Liver (tissue), 10 donors: ENCODE measurements at places on chromosomes 7 and 10. TPM values are rescaled to one million over a fixed set of nuclear protein-coding genes. Genes with fewer than 3 reads are reported as not detected.
A peak's percentile ranks its signal among the peaks of the same experiment; 100 is the strongest.

GRCh38 chr10:112261281-112261822 is 21.8 kb upstream of the TECTB start:
- DNase-seq, result no peak

DNA sequence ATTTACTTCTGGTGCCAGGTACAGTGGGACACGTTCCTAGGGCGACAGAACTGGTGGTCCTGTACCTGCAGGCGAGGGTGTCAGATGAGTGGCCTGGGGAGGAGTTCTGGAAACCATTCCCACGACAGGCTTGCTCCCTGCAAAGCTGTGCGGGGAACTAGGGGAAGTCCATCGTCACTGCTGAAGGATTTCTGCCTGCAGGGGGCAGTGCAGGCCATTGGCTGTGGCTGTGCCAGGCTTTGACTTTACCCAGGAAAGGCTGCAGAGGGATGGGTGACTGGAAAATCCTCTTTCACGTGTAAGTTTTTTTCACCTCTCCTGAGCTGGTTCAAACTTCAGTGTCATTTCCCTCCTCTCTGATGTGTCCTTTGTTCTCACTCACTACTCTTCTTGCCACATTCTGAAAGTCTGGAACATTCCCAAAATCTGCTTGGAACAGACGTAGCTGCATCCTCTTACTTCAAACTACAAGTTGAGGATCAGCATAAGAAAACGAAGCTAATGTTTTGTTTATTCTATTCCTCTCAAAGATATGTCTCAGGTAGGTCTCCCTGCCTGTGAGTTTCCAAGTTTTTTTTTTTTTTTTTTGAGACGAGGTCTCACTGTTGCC is 126.5 kb downstream of the SH2D4B start:
- peak; percentile 79 for DNase-seq

LBX1 gene
- total RNA-seq, result not detected

DNA sequence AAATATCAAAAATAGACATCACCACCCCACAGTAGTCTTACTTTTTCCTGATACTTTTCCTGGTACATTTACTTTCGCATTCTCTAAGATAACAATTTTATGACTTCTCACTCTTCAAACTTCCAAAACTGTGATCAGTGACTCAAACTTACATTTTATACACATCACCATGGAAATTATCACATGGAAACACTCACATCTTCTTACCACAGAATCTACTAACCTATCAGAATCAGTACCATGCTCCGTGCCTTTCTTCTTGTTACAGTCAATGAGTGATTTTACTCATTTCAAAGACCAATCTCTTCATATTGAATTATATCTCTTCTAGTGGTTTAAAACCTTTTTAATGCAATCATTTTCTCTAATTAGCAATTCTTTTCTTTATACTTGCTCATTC is 120.3 kb downstream of the PTEN start:
- DNase-seq, result no peak

GRCh38 chr10:75547391-75548298 is 116.2 kb downstream of the LRMDA start:
- DNase-seq, result no peak

- DNase-seq, result no peak
These were observed 486.3 kb upstream of the PCDH15 start for GRCh38 chr10:55287346-55287745.

DNA sequence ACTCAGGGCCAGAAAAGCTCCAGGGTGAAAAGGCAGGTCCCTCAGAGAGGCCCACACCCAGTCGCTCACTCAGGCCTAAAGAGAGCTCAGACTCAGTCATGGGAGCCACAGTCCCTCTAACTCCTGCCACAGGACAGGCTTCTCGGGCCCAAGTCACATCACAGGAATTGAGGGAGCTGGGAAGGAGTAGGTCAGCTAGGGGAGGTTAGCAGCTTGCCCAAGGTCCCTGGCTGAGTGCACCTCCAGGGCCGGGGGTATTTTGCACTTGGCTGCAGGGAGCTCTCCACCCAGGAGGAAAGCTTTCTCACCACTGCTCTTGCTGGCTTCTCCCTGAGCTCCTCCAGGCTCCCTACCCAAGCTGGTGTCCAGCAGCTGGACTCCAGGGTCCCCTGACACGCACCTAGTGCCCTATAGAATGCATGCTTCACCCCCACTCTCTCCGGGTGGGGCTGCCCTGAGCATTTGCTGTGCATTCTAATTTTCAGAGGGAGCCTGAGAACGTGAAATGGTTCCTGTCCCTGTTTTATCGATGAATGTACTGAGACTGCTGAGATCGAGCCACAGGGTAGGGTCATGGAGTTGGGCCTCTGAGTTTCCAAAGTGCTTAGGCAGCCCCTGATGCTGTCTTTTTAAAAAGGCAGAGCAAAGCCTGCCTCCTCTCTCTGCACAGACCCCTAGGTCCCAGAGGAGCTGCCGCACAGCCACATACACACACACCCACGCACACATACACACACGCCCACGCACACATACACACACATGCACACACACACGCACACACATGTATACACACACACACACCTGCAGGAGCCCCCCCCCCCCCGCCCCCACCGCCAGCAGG is 37.9 kb upstream of the RET start:
- DNase-seq, result peak; percentile 21

- no peak for DNase-seq
These were observed 74.0 kb downstream of the INHBA start for GRCh38 chr7:41628901-41629300.

DNA sequence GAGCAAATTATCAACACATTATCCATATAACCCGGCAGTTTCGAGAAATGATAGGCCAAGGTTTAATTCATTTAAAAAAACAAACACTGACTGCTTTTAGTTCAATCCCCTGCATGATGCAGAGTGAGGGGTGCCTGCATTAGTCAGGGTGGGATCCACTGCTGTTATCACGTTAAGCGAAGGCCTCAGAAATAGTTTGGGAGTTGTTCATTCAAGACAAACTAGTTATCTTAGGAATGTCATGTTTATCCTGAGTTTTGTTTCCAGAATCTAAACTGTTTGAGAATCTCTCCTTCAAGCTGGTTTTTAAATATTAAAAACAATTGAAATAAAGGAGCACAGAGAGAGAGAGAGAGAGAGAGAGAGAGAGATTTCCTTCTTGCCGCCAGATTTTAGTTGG is 36.6 kb upstream of the PFKP start:
- DNase-seq, result no peak

DNA sequence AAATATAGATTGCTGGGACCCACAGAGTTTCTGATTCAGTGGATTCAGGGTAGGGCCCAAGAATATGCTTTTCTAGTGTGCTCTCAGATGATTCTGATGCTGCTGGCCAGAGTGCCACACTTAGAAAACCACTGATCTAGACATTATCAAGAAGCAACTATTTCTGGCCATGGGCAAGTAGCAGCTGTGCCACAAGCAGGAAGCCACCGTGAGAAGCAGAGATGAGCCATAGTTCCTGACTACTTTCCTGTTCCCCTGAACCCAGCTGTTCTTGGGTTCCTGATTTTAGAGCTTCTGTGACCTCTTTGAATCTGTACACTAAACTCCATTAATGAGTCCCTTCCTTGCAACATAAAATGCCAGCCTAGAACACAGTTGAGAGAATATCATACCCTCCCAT is 38.1 kb upstream of the PIK3AP1 start:
- no peak for DNase-seq

- no peak for DNase-seq
These were observed 29.3 kb downstream of the PTPN12 start for GRCh38 chr7:77566421-77566820.

- DNase-seq, result no peak
These were observed 97.7 kb downstream of the CELF2 start for GRCh38 chr10:11115337-11115736.

DNA sequence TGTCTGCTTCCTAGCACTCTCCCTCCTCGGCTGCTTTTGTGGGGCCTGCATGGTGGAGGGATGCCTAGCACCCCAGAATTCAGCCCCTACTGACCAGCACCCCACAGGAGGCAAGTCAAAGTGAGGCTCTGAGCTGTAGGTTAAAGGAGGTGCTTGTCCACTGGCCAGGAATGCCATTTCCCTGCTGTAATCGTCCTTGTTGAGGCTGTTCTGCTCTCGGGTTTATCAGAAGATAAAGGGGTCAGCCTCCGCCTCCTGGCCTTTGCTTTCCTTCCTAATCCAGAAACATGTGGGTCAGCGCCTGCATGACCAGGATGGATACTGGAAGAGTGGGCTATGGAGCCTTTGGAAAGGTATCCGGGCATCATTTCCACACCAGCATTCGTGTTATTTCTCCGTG is 98.9 kb downstream of the MKI67 start:
- DNase-seq, result no peak

PPP1R3C gene
- total RNA-seq, result 25.5 TPM

MYL10 gene
- not detected for total RNA-seq

- DNase-seq, result no peak
These were observed 14.3 kb downstream of the CHST3 start for GRCh38 chr10:71978476-71978875.

GRCh38 chr7:43163885-43164284 is 51.4 kb downstream of the HECW1 start:
- no peak for DNase-seq

RBM20 gene
- total RNA-seq, result 0.05 TPM

DNA sequence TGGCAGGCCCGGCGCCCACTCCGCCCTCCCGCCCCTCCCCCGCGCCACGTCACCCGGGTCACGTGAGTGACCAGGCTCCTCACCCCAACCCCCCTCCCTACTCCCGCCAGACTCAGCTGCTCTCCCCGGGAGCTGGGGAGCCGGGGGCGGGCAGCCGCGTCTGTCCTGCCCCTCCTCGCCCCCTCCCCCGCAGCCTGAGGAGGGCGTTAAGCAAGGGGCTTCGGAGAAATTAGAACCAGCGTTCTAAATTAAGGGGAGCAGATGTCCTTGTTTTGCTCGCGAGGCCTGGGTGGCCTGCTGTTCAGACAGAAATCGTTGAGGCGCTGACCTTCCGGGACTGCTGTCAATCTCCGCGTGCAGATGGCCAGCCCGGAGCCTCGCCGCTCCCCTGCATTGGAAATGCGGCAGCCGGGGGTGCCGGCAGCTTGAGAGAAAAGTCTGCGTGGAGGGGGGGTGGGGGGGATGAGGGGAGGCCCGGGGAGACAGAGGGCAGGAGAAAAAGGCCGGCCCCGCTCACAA is 102.2 kb upstream of the ZNF438 start:
- peak; percentile 87 for DNase-seq
